ENCODE measurements at places on chromosomes 2 and 18. TPM values are rescaled to one million over a fixed set of nuclear protein-coding genes. Genes with fewer than 3 reads are reported as not detected.

Gene MC2R
- polyA plus RNA-seq = not detected

Gene NT5C1B
- not detected for polyA plus RNA-seq

Gene MEP1B
- polyA plus RNA-seq = not detected

Gene SERPINB10
- polyA plus RNA-seq = not detected

Gene CFAP53
- 0.96 TPM for polyA plus RNA-seq

Gene TTLL4
- 14.0 TPM for polyA plus RNA-seq

Gene NPPC
- polyA plus RNA-seq = 0.37 TPM

Gene PAX3
- polyA plus RNA-seq = 1.9 TPM

Gene DSC3
- polyA plus RNA-seq = 0.01 TPM

Gene MCEE
- 25.6 TPM for polyA plus RNA-seq

Gene CYRIA
- polyA plus RNA-seq = 4.9 TPM

- H3K27ac ChIP-seq = no peak overlapping the region
- peak; percentile 36 for DNase-seq
- H3K27me3 ChIP-seq = peaks cover 2% of the 10 kb centered on the region
- no peaks in the 10 kb centered on the region for H3K4me1 ChIP-seq
- no peaks in the 10 kb centered on the region for H3K36me3 ChIP-seq
These were observed 73.9 kb upstream of the HPCAL1 start for GRCh38 chr2:10228611-10229365.

GRCh38 chr2:38215522-38215921 lies 139.6 kb upstream of the CYP1B1 start:
- no peaks in the 10 kb centered on the region for H3K27me3 ChIP-seq
- no peak for DNase-seq
- no peak overlapping the region for H3K4me3 ChIP-seq
- no peak overlapping the region for H3K27ac ChIP-seq
- no peaks in the 10 kb centered on the region for H3K36me3 ChIP-seq

- no peak for DNase-seq
- H3K27me3 ChIP-seq = no peaks in the 10 kb centered on the region
- H3K36me3 ChIP-seq = no peaks in the 10 kb centered on the region
These were observed 1.5 kb downstream of the GRHL1 start for GRCh38 chr2:9952856-9953503.

- H3K4me1 ChIP-seq = peaks cover 69% of the 10 kb centered on the region
- no peaks in the 10 kb centered on the region for H3K36me3 ChIP-seq
- no peaks in the 10 kb centered on the region for H3K27me3 ChIP-seq
- peak; percentile 54 for DNase-seq
These were observed 21.1 kb downstream of the MBP start for GRCh38 chr18:77111449-77111848.

- DNase-seq = no peak
- no peak overlapping the region for H3K4me3 ChIP-seq
- H3K27me3 ChIP-seq = no peaks in the 10 kb centered on the region
- H3K36me3 ChIP-seq = peaks cover 4% of the 10 kb centered on the region
- no peak overlapping the region for H3K27ac ChIP-seq
These were observed 51.1 kb downstream of the PLEKHM3 start for GRCh38 chr2:207974216-207974605.

DNA sequence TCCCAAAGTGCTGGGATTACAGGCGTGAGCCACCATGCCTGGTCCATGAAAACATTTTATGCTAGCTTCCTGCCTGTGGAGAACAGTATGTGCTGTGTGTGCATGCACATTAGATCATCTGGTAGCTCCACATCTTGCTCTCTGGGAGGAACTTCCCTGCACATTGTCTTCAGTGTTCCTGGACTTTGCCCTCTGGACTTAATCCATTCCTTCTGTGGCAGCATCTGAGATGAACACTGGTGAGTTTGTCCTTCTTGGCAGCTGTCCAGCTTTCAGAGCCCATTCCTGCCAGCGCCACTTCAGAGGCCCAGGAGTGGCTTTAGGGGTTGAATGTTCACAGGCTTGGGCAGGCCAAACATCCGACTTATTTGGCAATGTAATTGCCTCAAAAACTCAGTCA lies 65.2 kb downstream of the POU3F3 start:
- DNase-seq = no peak
- H3K27ac ChIP-seq = no peak overlapping the region
- H3K4me1 ChIP-seq = no peaks in the 10 kb centered on the region
- H3K4me3 ChIP-seq = no peak overlapping the region
- no peaks in the 10 kb centered on the region for H3K27me3 ChIP-seq

- DNase-seq = peak; percentile 63
- H3K36me3 ChIP-seq = no peaks in the 10 kb centered on the region
- no peaks in the 10 kb centered on the region for H3K27me3 ChIP-seq
- peaks cover 11% of the 10 kb centered on the region for H3K4me1 ChIP-seq
- H3K4me3 ChIP-seq = no peak overlapping the region
- H3K27ac ChIP-seq = no peak overlapping the region
These were observed 53.1 kb downstream of the KCTD1 start for GRCh38 chr18:26495287-26495686.

DNA sequence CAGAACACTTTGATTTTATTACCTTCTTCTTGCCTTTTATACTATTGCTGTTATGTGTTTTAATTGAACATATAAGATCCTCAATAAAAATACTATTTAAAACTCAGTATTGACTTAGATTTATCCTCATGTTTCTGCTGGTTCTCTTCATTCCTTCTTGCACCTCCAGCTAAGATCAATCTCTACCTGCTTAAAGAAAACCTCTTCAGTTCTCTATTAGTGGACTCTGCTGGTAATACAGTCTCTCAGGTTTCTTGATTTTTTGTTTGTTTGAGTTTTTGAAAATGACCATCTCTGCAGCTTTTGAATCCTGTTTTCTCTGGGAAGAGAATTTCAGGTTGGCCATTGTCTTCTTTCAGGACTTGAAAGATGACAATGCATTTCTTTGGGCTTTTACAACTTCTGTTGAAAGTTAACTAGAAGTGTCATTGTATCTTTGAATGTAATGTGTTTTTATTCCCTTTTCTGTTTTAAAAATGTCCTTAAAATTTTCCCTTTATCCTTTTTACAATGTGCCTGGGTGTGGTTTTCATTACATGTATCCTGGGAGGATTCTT lies 29.8 kb upstream of the TMEM131 start:
- peaks cover 24% of the 10 kb centered on the region for H3K4me1 ChIP-seq
- H3K27me3 ChIP-seq = no peaks in the 10 kb centered on the region
- no peaks in the 10 kb centered on the region for H3K36me3 ChIP-seq
- DNase-seq = no peak

DNA sequence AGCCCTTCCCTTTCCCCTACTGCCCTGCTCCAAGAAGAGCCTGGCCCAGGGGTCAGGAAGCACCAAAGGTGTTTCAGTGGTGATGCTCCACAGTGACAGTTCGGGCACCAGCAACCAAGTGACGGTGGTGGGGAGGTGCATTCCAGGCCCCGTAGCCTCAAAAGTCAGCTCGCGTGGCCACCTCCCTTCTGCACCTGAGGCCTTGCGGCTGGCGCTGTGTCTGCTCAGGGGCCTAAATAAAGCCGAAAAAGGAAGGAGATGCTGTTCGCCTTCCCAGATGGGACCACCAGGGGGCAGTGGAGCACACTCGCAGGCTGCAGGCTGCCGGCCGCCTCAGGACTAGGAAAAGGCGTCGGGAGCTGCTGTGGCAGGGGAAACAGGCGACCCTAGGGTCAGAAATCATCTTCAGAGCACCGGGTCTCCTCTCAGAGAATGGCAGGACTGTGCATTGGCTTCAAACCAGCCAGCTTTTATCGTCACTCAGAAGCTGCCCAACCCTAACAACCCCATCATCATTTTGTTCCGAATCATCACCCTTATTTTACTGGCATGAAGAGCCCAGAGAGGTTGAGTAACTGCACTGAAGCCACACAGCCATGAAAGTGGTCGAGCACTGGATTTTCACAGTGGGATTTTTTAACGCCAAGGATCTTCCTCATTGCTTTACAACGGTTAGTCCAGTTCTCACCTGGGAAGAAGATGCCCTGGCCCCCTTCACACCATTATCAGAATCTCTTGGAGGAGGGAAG lies 213.0 kb upstream of the CELF4 start:
- H3K36me3 ChIP-seq = no peaks in the 10 kb centered on the region
- DNase-seq = peak; percentile 52
- H3K4me1 ChIP-seq = no peaks in the 10 kb centered on the region
- no peaks in the 10 kb centered on the region for H3K27me3 ChIP-seq

GRCh38 chr2:49189512-49190225 lies 35.4 kb upstream of the FSHR start:
- H3K27ac ChIP-seq = no peak overlapping the region
- no peak overlapping the region for H3K4me3 ChIP-seq
- H3K36me3 ChIP-seq = no peaks in the 10 kb centered on the region
- no peaks in the 10 kb centered on the region for H3K27me3 ChIP-seq
- DNase-seq = no peak

- no peak overlapping the region for H3K27ac ChIP-seq
- DNase-seq = no peak
- peaks cover 22% of the 10 kb centered on the region for H3K36me3 ChIP-seq
- peaks cover 10% of the 10 kb centered on the region for H3K4me1 ChIP-seq
- no peak overlapping the region for H3K4me3 ChIP-seq
- H3K27me3 ChIP-seq = no peaks in the 10 kb centered on the region
These were observed 10.1 kb downstream of the SP9 start for GRCh38 chr2:174344716-174345461.

DNA sequence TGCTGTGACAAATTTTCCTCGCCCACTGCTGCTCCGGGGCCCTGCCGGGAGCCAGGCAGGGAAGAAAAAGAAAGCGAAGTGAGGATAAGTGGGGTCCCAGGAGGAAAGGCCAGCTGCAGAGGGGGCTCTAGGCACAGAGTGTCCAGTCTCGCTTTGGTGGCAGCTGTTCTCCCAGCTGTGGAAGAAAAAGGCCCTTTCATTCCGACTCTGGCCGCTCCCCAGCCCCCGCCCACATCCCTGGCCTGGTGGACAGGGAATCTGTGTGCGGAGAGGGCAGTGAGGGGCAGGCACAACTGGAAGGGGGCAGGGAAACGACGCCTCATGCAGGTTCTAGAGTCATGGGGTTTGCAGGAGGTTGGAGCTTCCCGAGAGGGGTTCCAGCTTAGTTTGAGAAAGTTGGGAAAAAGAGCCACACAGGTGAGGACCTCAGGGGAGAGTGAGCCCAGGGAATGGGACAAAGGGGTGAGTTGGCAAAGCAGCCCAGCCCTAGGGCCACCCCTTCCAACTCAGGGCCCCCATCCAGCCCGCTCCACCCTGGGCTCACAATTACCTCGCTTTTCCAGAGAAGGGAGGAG lies 1.8 kb downstream of the RTKN start:
- peak overlapping the region; percentile 70 for H3K27ac ChIP-seq
- no peaks in the 10 kb centered on the region for H3K36me3 ChIP-seq
- peaks cover 30% of the 10 kb centered on the region for H3K27me3 ChIP-seq
- no peaks in the 10 kb centered on the region for H3K4me1 ChIP-seq

- H3K4me1 ChIP-seq = peaks cover 4% of the 10 kb centered on the region
- H3K27ac ChIP-seq = no peak overlapping the region
- no peaks in the 10 kb centered on the region for H3K36me3 ChIP-seq
- H3K27me3 ChIP-seq = peaks cover 31% of the 10 kb centered on the region
These were observed 132.6 kb upstream of the ZNF236 start for GRCh38 chr18:76689646-76690264.

DNA sequence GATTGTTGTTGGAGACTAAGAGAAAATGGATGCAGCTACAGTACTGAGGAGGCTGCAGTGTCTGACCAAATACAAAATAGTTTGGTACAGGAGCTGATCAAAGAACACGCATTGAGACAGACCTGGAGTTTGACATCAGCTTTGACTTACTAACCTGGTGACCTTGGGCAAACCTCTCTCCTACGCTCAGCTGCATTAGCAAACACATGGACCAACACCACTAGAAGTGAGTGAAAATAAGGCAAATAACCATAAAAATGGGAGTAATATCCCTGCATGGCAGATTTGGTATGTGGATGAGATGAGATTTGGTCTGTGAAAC lies 126.5 kb downstream of the LPIN1 start:
- no peak overlapping the region for H3K4me3 ChIP-seq
- H3K36me3 ChIP-seq = no peaks in the 10 kb centered on the region
- no peak overlapping the region for H3K27ac ChIP-seq
- no peak for DNase-seq
- no peaks in the 10 kb centered on the region for H3K27me3 ChIP-seq
- H3K4me1 ChIP-seq = no peaks in the 10 kb centered on the region

GRCh38 chr2:64212346-64212745 lies 68.1 kb upstream of the PELI1 start:
- peaks cover 19% of the 10 kb centered on the region for H3K4me1 ChIP-seq
- H3K36me3 ChIP-seq = no peaks in the 10 kb centered on the region
- DNase-seq = no peak
- H3K27me3 ChIP-seq = no peaks in the 10 kb centered on the region

GRCh38 chr18:63161032-63161760 lies 158.4 kb downstream of the BCL2 start:
- peak overlapping the region; percentile 20 for H3K4me3 ChIP-seq
- H3K4me1 ChIP-seq = peaks cover 43% of the 10 kb centered on the region
- peak overlapping the region; percentile 88 for H3K27ac ChIP-seq

- no peak overlapping the region for H3K4me3 ChIP-seq
- no peaks in the 10 kb centered on the region for H3K36me3 ChIP-seq
- peaks cover 10% of the 10 kb centered on the region for H3K4me1 ChIP-seq
- no peak overlapping the region for H3K27ac ChIP-seq
- no peak for DNase-seq
These were observed 453.4 kb upstream of the SLC14A2 start for GRCh38 chr18:45161850-45162249.

DNA sequence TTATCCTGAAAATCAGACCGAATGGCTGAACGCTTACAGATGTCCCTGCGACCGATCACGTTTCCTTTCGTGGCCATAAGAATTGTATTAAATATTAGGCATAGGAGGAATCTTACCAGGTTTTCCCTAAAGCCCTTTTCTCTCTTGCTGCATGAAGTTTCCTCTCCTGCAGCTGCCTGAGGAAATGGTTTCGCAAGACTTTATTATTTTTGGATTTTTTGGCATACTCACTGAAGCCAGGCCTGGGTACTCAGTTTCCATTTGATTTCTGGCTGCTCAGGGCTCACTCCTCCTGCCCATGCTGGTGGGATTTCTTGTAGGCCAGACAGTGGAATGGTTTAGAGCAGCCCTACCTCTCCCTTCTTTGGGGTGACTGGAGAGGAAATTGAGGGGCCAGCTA lies 114.0 kb downstream of the KLHL29 start:
- DNase-seq = no peak
- no peaks in the 10 kb centered on the region for H3K36me3 ChIP-seq
- peak overlapping the region; percentile 70 for H3K27ac ChIP-seq
- H3K4me1 ChIP-seq = peaks cover 27% of the 10 kb centered on the region
- no peak overlapping the region for H3K4me3 ChIP-seq
- no peaks in the 10 kb centered on the region for H3K27me3 ChIP-seq

GRCh38 chr18:47250391-47251046 lies 941 bp downstream of the SKOR2 start:
- H3K4me1 ChIP-seq = no peaks in the 10 kb centered on the region
- H3K36me3 ChIP-seq = no peaks in the 10 kb centered on the region
- no peak for DNase-seq
- H3K27me3 ChIP-seq = peaks cover 15% of the 10 kb centered on the region
- no peak overlapping the region for H3K27ac ChIP-seq

GRCh38 chr2:230627806-230628724 lies 84.6 kb upstream of the CAB39 start:
- H3K27ac ChIP-seq = no peak overlapping the region
- no peak for DNase-seq
- H3K36me3 ChIP-seq = no peaks in the 10 kb centered on the region
- no peak overlapping the region for H3K4me3 ChIP-seq
- no peaks in the 10 kb centered on the region for H3K27me3 ChIP-seq
- H3K4me1 ChIP-seq = no peaks in the 10 kb centered on the region

- H3K27ac ChIP-seq = no peak overlapping the region
- H3K4me3 ChIP-seq = no peak overlapping the region
- no peak for DNase-seq
- H3K36me3 ChIP-seq = no peaks in the 10 kb centered on the region
- no peaks in the 10 kb centered on the region for H3K27me3 ChIP-seq
These were observed 48.2 kb downstream of the PAX8 start for GRCh38 chr2:113230531-113230930.

Data from psoas muscle (tissue), 8 donors.